ENCODE measurements at places on chromosomes 2 and 18.

- no peak for DNase-seq
Measured at GRCh38 chr2:238706673-238707072, 141.2 kb upstream of the TWIST2 start.

GRCh38 chr2:199471443-199472057 lies 13.8 kb upstream of the SATB2 start:
- no peak for DNase-seq

DNA sequence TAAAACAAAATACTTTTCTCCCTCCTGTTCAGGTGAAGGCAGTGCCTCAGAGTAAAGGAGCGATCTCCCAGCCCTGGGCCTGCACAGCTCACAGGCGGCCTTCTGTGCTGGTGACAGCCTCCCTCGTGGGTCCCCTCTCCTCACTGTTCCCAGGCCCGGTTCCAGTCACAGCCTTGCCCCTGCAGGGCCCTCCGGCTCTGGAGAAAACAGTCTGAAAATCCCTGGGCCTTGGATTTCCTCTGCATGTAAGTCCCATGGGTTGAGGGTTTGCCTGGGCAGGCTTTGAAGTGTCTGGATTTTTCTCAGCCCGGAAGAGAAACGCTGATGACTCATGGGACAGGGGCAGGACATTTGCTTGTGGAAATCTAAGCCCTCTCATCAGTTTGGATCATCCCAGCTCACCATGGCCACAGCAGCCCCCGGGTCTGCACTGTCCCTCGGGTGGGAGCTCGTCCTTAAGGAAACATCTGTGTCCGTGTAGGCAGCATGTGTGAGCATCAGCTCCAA lies 186.1 kb upstream of the RAB12 start:
- DNase-seq, result no peak

GRCh38 chr2:237699870-237700511 lies 72.6 kb downstream of the LRRFIP1 start:
- no peak for DNase-seq

- DNase-seq, result no peak
Measured at GRCh38 chr2:191446910-191447309, 201.7 kb downstream of the MYO1B start.

DNA sequence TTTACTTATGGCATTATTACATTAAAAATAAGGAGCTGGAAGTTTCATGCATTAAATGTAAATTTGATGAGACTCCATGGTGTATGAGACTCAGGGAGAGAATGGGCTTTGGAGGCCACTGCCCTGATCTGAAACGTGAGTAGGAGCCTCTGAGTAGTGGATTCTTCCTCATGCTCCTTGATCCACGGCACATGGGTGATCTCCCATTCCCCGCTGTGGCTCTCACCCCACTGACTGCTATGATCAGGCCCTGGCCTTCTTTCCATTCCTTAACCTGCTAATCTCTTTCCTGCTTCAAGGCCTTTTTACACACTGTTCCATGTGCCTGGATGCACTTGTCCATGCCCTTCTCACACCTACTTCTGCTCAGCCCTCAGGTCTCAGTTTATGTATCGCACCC lies 68.4 kb downstream of the SMAD7 start:
- no peak for DNase-seq

GRCh38 chr2:128370468-128371247 lies 52.0 kb upstream of the HS6ST1 start:
- DNase-seq, result no peak

GRCh38 chr2:73013936-73014335 lies 57.6 kb downstream of the SFXN5 start:
- no peak for DNase-seq

- DNase-seq, result no peak
Measured at GRCh38 chr18:39531659-39532058, 1966.1 kb upstream of the CELF4 start.

DNA sequence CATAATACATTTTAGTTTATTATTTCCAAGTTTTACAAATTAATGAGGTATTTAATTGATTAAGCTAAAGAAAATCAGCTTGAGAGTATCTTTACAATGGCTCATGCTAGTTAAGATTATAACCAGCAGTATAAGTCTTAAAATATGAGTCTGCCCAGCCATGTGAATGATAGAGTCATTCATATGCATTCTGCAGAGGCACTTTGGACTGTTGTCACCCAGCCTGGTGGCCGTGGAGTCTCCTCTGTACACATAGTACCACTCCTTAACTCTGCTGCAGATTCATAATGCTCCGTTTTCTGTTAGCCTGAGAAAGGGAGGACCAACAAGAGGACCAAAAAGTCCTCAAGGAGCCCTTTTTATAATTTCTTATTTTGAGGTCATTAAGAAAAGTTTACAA lies 148.8 kb downstream of the MYO1B start:
- DNase-seq, result no peak

GRCh38 chr2:8403876-8404275 lies 278.0 kb upstream of the ID2 start:
- no peak for DNase-seq

All from stimulated activated CD8-positive, alpha-beta memory T cell treated with anti-CD3 and anti-CD28 coated beads, Interleukin-7, amount 100 ng/mL, for 1 hour (primary cell).